ENCODE measurements at places on chromosomes 16 and 17.

- DNase-seq = no peak
These were observed 12.6 kb downstream of the TBX4 start for GRCh38 chr17:61464843-61465180.

DNA sequence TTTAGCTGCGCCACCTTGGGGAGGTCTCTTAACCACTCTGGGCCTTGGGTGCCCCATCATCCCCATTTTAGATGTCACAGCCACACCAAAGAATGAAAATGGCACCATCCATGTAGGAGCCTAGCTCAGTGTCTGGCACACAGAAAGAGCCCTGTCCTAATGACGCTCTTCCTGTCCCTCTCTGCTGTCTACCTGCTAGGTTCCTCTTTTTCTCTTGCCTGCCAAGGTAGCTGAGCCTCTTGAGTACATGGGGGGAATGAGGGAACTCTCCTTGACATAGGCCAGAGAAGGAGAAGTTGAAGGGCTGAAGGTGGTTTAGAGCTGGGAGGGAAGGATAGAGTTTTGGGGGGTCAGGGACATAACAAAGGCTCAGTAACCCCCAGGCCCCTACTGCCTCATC lies 1.8 kb downstream of the RUNDC3A start:
- no peak for DNase-seq

- DNase-seq = no peak
These were observed 1.4 kb upstream of the CTCF start for GRCh38 chr16:67560827-67561342.

- no peak for DNase-seq
These were observed 2.9 kb downstream of the SLC47A2 start for GRCh38 chr17:19713462-19713861.

DNA sequence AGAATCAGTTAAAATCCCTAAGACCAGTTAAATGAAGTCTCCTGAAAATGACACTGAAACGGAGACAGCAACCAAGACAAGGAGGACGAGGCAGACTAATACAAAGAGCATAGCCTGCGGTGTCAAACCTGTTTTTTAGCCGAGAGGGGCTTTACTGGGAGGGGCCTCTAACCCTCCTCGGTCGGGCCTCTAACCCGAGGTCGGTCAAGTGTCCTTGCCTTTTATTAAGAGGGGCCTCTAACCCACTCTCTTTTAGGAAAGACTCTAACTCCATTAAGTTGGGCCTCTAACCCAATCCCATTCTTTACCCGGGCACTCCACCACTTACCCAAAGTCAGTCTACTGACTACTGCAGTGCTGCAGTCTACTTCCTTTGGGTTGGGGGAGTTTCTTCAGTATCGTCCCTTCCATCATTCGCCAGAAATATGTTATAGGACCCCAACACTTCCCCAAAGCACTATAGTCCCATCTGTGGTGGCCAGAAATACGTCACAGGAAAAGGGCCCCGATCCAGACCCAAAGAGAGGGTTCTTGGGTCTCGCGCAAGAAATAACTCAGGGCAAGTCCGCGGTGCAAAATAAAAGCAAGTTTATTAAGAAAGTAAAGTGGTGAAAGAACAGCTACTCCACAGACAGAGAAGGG lies 39.2 kb upstream of the ARL4D start:
- no peak for DNase-seq

GRCh38 chr17:44557651-44558285 lies 484 bp downstream of the FZD2 start:
- peak; percentile 19 for DNase-seq

DNA sequence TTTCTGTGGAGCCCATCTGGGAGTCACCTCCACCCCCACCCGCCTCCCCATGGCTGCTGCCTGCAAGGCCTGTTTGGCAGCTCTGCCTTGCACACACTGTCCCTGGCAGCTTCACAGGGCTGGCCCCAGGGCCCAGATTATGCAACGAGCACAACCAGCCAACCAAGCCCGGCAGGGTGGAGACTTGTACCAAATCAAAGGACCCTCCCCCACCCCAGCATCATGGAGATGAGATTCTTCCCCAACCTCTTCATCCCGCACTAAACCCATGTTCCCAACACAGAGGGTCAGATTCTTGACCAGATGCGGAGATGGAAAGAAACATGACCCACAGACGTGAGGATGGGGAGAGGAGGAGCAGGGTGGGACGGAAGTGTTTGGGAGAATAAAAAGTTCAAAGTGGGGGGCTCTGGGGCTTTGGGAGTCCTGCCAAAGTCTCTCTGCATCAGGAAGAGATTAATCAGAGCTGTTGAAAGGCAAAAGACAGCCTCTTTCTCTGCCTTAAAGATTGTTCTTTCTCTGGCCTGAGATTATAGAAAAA lies 3.8 kb downstream of the SMARCD2 start:
- no peak for DNase-seq

GRCh38 chr16:79985606-79986005 lies 385.1 kb upstream of the MAF start:
- no peak for DNase-seq

- DNase-seq = no peak
These were observed 259.6 kb downstream of the ZFHX3 start for GRCh38 chr16:72788269-72788809.

GRCh38 chr17:41692722-41693521 lies 4.2 kb downstream of the EIF1 start:
- DNase-seq = no peak

DNA sequence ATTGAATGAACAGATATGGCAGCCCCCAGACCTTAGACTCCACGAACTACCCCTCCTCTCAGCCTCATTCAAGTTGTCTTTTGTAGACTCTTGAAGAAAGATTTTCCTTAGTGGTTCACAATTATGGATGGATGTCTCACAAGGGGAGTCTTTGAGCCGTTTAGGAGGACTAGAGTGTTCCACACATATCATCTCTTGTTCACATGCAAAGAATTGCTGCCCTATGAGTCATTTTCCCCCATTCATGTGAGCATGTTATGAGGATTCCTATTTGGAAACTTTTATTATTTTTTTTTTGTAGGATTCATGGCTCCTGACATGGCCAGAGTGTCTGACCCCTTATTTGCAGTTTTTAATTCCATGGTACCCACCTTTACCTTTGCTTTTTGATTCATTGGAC lies 237.1 kb downstream of the SHISA9 start:
- DNase-seq = no peak

DNA sequence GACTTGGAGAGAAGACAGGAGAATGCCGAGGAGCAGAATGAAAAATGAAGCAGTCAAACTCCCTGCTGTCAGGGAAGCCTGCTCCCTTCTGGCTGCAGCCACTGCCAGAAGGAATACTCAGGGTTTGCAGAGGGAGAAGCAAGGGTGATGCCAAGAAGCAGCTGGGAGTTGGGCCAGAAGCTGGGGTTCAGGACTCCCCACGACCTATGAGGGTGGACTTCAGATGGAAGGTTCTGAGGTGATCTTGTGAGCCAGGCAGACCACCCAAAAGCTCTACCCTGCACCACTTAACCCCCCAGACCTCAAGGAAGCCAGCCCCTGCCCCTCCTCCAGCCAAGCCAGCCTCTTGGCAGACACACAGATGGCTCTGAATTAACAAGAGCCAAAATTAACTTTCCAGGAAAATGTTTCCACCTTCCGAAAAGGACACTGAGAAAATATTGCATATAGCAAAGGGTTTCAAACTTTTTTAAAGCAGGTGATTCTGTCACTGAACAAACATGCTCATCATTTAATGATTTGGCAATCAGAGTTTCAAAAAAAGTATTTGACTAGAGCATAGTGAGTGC lies 126.0 kb upstream of the ERCC4 start:
- DNase-seq = no peak

DNA sequence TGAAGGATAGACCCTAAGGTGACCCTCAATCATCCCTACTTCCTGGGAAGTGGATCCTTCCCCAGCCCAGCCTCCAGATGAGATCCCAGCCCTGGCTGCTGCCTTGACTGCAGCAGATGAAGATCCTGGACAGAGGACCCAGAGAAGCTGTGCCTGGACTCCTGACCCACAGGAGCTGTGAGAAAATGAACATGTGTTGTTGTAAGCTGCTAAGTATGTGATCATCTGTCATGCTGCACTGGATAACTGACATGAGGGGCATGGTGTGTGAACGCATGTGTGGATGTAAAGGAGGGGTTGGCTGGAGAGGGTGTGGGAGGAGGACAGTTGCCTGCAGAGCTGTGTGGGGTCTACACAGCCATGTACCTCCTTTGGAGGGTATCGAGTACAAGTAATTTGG lies 69.3 kb downstream of the SLC5A11 start:
- DNase-seq = peak; percentile 62

- DNase-seq = peak; percentile 98
These were observed 12.6 kb downstream of the KCTD2 start for GRCh38 chr17:75059369-75060345.

GRCh38 chr16:56226187-56226586 lies 34.9 kb downstream of the GNAO1 start:
- DNase-seq = peak; percentile 4

DNA sequence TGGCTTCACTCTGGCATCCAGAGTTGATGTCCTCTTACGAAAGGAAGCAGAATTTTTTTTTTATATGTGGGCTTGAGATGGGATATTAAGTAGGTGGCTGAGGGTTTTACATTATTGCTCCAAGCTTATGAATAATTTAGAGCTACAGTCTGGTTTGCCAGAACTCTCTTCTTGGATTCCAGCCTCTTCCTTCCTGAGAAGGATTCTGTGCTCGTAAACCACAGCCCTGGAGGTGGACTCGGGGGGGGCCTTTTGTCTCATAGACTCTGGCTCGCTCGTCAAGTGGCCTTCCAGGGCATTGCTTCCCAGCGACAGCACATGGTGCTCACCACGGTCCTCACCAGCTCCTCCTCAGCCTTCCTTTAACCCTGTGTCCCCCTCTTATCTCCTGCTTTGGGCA lies 43.2 kb downstream of the TMEM11 start:
- DNase-seq = no peak

DNA sequence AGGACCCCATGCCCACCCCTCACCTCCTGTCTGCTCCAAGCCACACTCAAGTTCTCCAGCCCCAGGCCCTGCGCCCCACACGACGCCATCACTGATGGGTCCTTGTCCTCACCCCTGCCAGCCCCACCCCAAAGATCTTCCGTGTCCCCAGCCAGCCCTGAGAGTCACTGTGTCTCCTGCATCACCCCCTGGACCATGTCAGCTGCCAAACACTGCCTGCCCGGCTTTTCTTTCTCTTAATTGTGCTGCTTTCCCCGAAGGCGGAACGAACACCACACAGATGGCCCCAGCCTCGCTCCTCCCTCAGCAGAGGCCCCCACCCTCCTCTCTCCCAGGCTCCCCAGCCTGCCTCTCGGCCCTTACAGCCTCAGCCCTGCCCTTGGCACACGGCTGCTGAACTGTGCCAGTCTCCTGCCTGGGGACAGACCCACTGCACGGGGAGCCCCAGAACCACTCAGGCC lies 4.8 kb upstream of the GAA start:
- DNase-seq = no peak

DNA sequence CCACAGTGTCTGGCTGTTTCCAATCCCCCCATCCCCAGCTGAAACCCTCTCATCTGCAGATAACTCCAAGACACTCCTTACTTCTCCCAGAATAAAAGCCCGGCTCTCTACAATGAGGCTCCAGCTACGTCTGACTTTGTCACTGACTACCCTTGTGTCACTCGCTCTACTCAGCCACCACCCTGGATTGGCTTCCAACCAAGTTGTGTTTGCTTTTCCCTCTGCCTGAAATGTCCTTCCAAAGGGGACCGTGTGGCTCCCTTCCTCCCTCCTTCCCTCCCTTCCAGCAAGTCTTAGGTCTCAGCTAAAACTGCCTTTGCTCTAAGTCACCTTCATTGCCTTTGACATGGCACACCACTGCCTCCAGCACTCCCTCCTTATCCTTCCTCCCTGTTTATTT lies 42.8 kb downstream of the CDH1 start:
- DNase-seq = no peak

DNA sequence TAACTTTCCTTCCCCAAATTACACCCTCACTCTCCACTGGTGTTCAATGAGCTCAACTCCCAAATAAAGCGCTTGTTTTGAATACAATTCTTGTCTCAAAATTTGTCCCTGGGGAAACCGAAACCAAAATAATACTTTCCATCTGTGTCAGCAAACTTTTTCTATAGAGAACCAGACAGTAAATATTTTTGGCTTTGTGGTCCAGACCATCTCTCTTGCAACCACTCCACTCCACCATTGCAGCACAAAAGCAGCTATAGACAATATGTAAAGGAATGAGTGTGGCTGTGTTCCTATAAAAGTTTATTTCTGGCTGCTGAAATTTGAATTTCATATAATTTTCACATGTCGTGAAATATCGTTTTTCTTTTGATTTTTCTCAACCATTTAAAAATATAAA lies 84.6 kb upstream of the ERCC4 start:
- DNase-seq = no peak
